ENCODE measurements at places on chromosomes 12 and 14. TPM values are rescaled to one million over a fixed set of nuclear protein-coding genes. Genes with fewer than 3 reads are reported as not detected.

The MYF5 gene
- total RNA-seq: not detected

The KCNH5 gene
- total RNA-seq: not detected

DNA sequence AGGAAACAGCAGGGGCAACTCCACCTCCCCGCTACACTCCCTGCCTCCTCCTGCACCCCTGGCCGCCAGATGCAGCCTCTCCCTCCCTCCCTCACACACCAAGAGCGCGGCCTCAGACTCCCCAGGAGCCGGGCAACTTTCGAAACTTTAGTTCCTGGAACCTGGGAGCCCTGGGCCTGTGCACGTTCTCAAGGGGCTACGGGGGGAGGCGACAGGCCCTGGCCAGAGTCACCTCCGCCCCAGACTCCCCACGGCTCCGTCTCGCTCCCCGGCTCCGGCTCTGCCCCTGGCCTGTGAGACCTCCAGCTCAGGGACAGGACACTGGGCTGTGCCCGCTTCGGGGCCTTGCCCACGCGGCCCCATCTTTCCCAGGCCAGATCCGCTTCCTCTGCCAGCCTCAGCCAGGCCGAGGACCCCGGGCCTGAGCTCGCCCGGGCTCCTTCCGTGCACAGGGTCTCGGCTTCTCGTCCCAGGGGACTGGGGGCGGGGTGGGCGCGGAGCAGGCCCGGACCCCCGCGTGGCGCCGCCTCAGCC, 5.5 kb downstream of the AMN start:
- H3K27me3 ChIP-seq: peaks cover 43% of the 10 kb centered on the region
- H3K4me1 ChIP-seq: no peaks in the 10 kb centered on the region
- DNase-seq: no peak
- H3K36me3 ChIP-seq: no peaks in the 10 kb centered on the region

GRCh38 chr12:114626-115211, 48.2 kb downstream of the IQSEC3 start:
- no peak overlapping the region for H3K27ac ChIP-seq
- H3K36me3 ChIP-seq: no peaks in the 10 kb centered on the region
- H3K27me3 ChIP-seq: peaks cover 2% of the 10 kb centered on the region
- no peak overlapping the region for H3K4me3 ChIP-seq

DNA sequence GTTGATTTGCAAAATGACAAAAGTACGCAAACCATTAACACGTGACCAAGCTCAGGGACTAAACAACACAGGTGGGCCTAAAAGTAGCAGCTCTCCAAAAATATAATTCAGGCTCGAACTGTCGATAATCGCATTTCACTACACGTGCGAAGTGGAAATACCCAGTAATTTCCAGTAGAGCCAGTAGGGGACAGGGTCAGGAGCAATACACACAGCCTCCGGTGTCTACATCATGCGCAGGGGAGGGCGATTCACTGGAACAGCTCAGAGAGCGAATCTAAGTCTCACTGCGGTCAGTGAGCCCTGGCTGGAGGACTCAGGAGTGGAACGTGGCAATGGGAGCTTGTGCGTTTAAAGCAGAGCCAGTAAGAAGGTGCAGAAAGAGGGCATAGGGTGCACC, 40.4 kb downstream of the SETD3 start:
- H3K36me3 ChIP-seq: peaks cover 38% of the 10 kb centered on the region
- no peak for DNase-seq
- peaks cover 35% of the 10 kb centered on the region for H3K4me1 ChIP-seq
- H3K27ac ChIP-seq: no peak overlapping the region
- no peaks in the 10 kb centered on the region for H3K27me3 ChIP-seq
- no peak overlapping the region for H3K4me3 ChIP-seq

DNA sequence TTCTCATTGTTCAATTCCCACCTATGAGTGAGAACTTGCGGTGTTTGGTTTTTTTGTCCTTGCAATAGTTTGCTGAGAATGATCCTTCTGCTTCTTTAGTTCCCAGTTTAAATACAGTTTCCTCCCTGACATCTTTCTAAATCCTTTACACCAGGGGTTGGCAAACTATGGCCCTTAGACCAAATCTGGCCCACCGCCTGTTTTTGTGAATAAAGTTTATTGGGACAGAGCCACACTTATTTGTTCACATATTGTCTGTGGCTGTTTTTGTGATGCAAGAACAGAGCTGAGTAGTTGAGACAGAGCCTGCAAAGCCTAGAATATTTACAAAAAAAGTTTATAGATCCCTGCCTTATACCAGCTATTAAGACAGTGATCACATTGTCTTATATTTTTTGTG, 53.7 kb downstream of the SERPINA10 start:
- H3K4me1 ChIP-seq: no peaks in the 10 kb centered on the region
- H3K27me3 ChIP-seq: no peaks in the 10 kb centered on the region
- no peaks in the 10 kb centered on the region for H3K36me3 ChIP-seq
- H3K27ac ChIP-seq: no peak overlapping the region
- no peak overlapping the region for H3K4me3 ChIP-seq

All from activated T-helper 1 cell treated with anti-CD3 and anti-CD28 coated beads, Interleukin-12 subunit alpha, Interleukin-12 subunit beta, Interleukin-2, Interleukin-4 antibody, amounts not matched to agents 30 ng/mL and 10 ng/mL and 1 ng/mL, durations not matched to agents 14 hours and 24 hours and 36 hours (primary cell).